ENCODE measurements at places on chromosomes 13 and 19.

DNA sequence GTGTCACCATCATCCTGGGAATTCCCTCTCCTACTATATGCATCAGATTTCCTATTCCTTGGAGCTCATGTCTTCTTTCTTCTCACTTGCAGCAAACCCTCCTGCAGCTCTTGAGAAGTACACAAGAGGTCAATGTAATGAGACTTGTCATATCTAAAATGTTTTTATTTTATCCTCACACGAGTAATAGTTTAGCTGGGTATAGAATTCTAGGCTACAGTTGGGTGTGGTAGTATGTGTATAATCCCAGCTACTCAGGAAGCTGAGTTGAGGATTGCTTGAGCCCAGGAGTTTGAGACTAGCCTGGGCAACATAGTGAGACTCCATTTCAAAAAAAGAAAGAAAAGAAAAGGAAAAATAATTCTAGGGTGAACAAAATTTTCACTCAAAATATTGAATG, 24.4 kb downstream of the EEF1AKMT1 start:
- no peak for DNase-seq

GRCh38 chr13:36417331-36417730, 15.0 kb upstream of the CCNA1 start:
- no peak for DNase-seq

DNA sequence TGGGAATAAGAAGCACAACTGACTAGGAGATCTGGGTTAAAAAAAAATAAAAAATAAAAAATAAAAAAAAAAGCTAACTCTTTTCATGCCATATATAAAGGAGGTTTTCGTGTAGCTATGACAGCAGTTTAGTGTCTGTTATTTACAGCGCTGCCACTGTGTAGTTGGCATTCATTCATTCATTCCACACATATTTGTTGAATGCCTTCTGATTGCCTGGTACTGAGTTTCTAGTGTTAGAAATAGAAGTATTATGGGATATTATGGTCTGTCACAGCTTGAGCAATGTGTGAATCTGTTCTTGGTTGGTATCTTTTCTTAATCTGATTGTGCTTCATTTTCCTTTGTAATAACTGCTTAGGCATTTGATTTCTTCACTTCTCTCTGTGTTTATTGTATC, 237.4 kb downstream of the NBEA start:
- no peak for DNase-seq

- DNase-seq, result no peak
Observed at GRCh38 chr13:27372896-27373295, 51.5 kb upstream of the GTF3A start.

DNA sequence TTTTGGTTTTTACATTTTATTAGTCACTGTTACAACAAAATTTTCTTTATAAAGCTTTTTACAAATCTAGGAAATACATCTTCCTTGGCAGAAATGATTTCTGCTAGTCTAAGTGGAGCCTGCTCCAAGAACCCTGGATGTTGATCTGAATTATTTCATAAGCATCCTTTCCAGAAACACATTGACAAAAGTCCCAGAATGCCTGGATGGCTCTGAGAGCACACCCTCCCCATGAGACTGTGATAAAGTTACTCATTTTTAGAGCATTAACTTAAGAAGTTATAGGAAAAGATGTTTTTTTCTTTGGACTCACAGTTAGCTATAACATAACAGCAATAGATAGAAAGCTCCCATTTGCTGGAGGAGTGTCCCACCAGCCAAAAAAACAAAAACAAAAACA, 559.6 kb upstream of the SPRY2 start:
- no peak for DNase-seq

- no peak for DNase-seq
Observed at GRCh38 chr13:69028936-69029335, 1078.7 kb upstream of the ATXN8OS start.

DNA sequence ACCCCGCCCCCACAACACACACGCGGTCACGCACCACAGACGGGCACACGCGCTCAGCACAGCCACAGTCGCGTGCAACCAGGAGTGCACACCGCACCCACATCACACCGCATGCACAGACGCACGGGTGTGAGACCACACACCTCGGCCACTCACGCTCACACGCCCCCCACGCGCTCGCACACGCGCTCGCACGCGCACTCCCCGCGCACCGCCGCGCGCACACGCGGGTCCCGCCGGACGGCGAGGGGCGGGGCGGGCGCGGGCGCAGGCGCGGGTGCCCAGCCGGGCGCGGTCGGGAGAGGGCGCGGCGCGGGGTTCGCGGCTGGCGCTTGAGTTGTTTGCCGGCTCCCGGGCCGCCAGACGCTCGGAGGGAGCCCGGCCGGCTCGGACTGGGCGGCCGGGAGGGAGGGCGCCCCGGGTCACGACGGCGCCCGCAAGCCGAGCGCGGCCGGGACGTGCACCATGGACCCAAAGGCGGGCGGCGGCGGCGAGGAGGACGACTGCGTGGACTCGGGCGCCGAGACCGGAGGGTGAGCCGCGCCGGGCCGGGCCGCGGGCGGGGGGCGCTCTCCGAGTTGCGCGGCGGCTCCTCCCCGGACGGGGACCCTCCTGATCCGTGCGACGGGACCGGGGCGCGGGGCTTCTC, at the start of gene FAM124A:
Gene FAM124A, plus strand, starts transcription at position 362 of the 649 bp plus-strand sequence. Its CDS starts 104 bp downstream, at position 466.
- no peak for DNase-seq

- no peak for DNase-seq
Observed at GRCh38 chr13:106415442-106415841, 120.0 kb downstream of the EFNB2 start.

GRCh38 chr13:82993417-82993816, 888.9 kb downstream of the SLITRK1 start:
- no peak for DNase-seq

DNA sequence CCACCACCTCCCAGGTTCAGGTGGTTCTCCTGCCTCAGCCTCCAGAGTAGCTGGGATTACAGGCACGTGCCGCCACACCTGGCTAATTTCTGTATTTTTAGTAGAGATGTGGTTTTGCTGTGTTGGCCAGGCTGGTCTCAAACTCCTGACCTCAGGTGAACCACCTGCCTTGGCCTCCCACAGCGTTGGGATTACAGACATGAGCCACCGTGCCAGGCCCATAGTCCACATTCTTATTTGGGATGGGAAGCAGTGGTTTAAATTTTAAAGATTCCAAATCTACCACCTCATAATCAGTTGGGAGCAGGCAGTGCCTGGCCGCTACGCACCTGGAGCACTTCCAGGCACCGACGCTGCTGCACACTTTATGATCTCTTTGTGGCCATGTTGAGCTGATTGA, 160.6 kb upstream of the SOX1 start:
- DNase-seq, result no peak

DNA sequence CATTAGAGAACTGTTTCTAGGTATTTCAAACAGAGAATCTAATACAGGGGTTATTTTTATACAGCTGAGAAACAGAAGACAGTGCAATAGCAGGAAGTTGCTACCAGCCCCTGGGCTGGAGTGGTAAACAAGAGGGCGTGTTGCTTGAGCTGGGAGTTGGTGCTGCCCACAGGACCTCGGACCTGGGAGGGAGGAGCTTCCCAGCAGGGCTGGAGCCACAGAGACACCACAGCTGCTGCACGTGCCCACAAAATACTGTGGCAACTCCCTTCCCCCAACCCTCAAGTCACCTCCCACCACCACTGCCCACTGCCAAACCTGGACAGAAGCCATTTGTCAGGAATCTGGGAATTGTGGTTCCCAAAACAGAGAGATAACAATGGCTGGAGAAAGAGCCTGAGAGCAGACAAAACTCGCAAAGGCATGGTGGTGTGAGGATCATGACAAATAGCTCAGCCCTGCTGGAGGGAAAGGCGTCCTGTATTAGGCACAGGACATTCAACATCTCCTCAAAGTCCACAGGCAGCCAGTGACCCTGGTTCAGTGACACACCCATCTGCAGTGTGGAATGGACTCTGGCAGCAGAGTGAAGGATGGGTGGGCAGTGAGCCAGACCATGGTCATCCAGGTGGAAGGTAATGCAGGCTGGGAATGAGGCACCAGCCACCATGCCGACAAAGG, 57.2 kb downstream of the SPATA13 start:
- DNase-seq, result peak; percentile 44

DNA sequence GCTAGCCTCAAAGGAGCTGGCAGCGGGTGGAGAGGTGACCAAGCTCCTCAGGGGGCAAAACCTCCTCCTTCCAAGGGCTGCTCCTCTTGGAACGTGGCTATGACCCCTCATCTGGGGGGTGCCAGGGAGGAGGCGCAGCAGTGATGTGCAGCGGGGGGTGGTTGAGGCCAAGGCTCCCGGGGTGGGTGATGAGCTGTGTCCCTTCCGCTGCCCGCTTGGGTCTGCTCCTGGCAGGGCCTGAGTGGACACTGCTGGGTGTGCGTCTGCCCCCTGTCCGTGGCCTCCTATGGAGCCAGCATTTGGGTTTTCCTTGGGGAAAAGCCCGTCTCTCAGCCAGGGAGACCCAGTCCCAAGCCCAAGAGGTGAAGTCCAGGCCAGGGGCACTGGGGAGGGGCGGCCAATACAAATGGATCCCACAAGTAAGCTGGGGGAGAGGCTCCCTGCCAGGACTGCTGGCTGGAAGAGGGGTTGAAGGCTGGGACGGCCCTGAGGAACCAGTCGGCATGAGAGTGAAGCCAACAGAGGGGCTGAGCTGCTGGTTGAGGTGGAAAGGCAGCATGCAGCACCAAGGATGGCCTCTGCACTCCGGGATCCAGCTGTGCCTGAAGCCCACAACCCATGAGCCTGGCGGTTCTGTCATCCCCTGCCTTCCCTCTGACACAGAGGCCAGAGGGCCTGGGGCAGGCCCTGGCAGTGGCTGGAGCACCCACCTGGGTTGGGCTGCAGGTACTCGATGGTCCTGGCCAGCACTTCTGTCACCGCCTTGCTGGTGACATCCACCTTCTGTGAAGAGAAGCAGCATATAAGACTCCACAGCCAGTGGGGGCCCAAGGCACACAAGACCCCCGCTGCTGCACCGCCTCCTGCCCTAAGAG, 22.7 kb downstream of the MPND start:
- no peak for DNase-seq

DNA sequence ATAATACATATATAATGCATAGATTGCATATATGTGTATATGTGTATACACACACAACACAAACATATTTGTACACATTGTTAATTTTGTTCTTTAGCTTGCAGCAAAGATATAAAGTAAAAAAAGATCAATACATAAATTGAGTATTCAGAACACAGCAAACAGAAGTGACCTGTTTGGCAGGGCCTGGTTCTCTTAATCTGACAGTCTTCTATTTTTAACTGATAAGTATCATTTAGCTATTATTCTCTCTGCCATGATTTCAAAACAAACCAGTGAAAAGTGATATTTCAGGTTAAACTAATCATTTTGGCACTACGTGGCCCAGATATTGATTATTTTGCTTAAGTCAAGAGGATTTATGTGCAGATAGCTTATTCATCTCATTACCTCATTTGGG, 309.4 kb downstream of the OXGR1 start:
- no peak for DNase-seq

DNA sequence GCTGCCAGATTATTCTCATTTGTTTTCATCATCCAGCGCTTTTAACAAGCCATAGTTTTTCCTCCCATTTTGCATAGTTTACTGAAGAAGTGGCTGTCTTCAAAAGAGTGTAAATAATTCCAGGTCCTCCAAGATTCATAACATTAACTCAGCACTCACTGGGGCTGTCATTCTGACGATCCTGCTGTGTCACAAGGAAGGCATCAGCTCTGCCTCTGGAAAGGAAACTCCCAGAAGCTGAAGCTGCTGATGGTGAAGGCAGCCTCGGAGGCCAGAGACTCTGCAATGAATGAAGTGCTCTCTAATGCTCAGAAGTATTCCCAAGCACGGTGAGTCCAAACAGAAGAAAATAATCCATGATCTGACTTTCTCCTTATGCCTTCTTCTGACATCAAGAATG, 60.0 kb downstream of the FLT1 start:
- no peak for DNase-seq

- peak; percentile 29 for DNase-seq
Observed at GRCh38 chr19:12994701-12995595, at the start of gene NFIX. NFIX (plus strand) TSS chr19:12995475; CDS start chr19:12995838, 363 bp downstream.

DNA sequence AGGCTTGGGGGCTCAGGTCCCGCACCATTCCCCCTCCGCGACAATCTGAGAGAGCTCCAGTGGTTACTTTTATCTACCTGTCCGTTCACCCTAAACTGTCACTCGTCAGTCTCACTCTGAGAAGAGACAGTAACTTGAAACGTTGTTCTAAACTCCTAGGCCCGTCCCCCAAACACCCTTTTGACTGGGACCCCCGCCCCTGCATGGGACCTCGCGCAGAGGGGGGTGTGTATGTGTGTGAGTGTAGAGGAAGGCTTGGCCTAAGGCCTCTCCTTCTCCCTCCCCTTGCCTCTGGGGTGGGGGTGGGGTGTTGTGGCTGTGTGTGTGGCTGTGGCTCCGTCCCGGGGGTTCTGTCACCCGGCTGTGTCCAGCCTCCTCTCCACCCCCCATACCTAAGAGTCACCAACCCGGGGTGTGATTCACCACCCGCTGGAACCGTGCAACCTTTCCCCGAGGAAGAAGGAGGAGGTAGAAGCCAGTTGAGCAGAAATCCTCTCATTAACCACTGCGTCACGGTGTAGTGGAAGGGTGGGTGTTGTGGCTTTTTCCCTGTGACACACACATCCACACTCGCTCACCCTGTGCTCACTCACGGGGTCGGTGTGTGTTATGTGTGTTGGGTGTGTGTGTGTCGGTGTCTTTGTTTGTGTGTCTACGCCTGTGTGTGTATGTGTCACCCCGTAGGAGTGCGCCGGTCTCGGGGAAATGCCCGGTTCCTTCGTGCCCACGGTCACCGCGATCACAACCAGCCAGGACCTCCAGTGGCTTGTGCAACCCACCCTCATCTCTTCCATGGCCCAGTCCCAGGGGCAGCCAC, 2.4 kb downstream of the FOSB start:
- no peak for DNase-seq

DNA sequence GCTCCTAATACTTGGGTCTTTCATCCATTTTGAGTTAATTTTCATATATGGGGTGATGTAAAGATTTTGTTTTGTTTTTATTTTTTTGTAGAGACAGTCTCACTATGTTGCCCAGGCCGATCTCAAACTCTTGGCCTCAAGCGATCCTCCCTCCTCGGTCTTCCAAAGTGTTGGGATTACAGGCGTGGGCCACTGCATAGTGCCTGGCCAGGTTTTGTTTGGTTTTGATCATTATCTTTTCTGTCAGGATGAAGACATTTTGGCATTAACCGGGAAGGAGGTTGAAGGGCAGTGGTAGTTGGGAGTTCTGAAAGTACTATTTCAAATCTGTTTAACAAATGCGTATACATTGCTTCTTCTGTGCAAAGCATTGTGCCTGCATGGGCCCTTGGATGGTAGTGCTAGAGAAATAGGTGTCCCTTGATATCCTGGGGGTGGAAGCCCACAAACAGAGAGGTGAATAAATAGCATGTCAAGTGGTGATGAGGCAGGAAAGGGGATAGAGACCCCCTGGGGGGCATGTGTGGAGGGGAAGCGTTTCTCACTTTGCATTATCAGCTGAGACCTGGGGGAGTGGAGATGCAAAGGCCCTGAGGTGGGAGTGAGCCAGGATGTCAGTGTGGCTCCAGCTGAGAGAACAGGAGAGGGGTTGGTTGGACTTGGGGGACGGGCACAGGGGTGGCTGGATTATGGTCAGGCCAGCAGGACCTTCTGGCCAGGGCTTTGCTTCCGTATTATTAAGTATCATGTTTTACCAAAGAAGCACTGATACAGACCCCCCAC, 41.4 kb downstream of the GATAD2A start:
- DNase-seq, result no peak

GRCh38 chr19:10913716-10914340, 14.6 kb downstream of the YIPF2 start:
- DNase-seq, result no peak

GRCh38 chr13:33285420-33286124, at the start of gene STARD13:
STARD13 (minus strand) TSS chr13:33285755; CDS start chr13:33285638, 117 bp downstream.
- peak; percentile 76 for DNase-seq

All from C1 segment of cervical spinal cord (tissue), 14 donors.